ENCODE measurements at places on chromosomes 7 and 10.

GRCh38 chr7:21185653-21186265, 242.1 kb upstream of the SP4 start:
- DNase-seq: no peak

- no peak for DNase-seq
Measured at GRCh38 chr10:15196021-15196834, 27.7 kb upstream of the NMT2 start.

- DNase-seq: no peak
Measured at GRCh38 chr10:124622158-124622557, 122.0 kb downstream of the FAM53B start.

DNA sequence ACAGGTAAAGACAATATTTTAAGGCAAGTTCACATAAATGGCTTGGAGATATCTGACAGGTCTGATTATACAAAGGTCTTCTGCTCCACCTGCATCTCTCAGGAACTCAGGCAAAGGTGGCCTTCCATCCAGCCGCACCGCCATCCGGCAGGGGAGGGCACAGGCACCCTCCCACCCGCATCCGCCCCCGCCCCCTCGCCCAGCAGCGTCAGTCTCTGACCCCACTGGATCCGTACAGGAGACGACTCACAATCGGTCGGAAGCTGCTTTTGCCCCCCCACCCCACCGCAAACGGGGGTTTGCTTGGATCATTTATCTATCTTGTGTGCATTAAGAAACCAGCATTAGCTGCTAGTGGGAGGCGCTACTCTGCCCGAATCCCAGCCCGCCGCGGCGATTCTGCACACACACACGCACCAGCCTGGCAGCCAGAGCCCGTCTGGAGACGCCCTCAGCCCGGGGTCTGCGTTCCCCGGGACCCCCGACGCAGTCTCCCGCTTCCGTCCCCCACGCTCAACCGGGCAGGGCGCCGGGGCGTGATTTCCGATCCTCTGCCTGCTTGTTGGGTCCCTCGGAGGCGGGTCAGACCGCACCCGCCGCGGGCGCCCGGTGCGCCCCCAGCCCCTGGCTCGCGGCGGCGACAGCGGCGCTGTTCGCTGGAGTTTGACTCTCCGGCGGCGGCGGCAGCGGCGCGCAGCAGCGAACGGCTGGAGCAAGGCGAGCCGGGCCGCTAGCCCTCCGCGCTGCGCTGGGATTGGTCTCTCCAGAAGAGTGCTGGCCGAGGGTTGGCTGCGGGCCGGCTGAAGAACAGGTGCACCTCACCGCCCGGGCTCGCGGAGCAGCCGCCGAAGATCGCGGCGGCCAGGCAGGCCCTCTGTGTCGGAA, 820 bp upstream of the NRG3 start:
- DNase-seq: no peak

DNA sequence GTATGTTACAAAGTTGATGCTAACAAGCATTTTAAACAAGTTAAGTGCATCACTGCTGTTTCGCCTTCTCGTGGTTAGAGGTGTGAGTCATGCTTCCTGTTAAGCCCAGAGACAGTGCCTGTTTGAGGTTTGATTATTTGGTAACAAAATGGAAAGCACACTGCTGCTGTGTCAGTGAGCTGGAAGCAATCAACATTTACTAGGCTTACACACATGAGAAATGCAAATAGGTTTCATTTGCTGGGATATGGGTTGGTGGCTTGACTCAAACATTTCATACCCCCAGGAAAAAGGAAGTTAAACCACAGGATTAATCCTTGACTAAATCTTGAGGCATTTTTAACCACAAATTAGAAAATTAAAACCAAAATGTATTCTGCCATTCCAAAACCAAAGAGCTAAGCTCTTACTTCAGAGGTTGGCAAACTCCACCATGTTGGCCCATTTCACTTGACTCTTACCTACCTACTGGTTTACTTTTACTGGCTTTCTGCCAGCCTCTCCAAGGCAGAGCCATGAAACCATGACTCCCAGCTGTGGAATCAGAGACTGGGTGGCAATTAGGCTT, 139.2 kb downstream of the ETV1 start:
- no peak for DNase-seq

GRCh38 chr10:98302741-98303365, 34.9 kb upstream of the LOXL4 start:
- no peak for DNase-seq

DNA sequence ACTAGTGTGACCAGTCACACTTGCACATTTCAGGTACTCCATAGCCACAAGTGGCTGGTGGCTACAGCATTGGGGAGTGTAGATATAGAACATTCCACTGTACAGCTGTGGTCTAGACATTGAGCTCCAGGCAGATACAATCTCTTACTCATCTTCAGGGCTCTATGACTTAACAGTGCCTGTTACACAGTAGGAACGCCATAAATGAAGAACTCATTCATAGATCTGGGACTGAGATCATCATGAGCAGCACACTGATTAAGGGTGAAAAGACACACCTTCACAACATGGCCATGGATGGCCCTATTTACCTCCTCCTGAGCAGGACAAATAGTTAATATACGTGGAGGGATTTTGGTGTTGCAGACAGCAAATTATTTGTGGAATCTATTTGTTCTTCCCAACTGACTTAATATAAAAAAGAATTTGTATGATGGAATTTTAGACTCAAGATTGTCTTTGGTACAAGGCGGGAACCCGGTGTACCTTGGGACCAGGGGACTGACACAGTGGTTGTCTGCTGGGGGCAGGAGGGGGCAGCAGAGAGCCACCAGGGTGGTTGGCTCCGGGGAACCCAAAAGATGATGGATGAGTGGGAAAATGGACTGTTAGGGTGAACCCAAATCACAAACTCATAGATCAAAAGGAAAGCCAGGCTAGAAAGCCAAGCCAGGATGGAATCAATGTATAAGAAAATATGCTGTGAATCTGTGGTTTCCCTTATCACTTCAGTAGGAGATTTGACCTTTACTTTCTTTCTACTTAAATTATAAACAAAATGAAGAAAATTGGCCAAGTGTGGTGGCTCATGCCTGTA, 24.3 kb upstream of the CPA2 start:
- peak; percentile 13 for DNase-seq

- DNase-seq: no peak
Measured at GRCh38 chr7:36638586-36639263, 85.6 kb downstream of the AOAH start.

DNA sequence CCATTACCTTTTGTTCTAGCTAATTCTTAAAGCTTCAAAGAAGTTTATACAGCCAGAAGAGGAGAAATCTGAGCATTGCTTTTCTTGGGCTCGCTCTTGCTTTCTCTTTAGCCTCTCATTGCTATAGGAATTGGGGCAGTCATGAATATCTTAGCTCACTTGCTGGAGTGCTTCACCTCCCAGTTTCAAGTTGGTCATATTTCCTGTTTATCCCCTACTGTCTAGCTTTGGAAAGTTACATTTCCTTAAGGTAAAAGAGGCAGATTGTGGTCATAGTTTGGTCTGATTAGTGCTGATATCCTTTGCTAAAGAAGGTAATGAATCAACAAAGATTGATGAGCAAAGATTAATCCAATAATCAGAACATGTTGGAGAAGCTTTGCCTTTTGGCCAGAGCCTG, 77.7 kb upstream of the GLI3 start:
- DNase-seq: no peak

- no peak for DNase-seq
Measured at GRCh38 chr7:117555260-117555659, 75.4 kb downstream of the CFTR start.

All from NCI-H526 (cell line).